ENCODE measurements at places on chromosomes 7 and 10. TPM values are rescaled to one million over a fixed set of nuclear protein-coding genes. Genes with fewer than 3 reads are reported as not detected.

STX1A gene
- 5.6 TPM for total RNA-seq

CNOT4 gene
- total RNA-seq: 20.2 TPM

DNA sequence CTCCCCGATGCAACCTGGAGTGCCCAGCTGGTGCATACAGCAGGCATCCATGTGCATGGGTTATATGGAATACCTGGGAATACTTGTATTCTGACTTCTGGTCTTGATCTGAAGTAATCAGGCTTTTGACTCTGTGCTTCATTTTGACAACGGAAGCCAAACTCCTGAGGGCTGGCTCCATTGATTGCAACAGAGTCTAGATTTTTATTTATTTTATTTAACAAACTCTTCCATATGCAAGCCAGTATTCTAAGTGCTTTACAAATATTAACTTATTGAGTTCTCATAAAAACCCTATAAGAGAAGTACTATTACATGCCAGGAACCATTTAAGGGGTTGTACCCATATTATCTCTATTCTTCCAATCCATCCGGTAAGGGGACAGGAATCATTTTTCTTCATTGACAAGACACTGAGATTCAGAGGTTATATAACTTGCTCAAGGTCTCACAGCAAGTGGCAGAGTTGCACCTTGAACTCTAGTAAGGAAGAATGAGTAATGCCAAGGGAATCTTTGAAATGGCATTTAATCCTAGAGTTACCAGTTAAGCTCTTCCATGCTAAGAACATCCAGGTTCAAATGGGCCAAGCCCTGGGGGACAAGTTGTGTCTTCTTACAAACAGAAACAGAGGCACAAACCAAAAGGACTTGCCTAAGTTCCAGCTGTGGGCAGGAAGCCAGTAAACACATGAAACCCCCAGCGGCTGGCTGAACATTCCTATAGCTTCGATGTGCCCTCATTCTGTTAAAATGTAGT is 241.0 kb downstream of the WDR11 start:
- no peak for DNase-seq

SLC29A4 gene
- 3.2 TPM for total RNA-seq
